ENCODE measurements at places on chromosomes 2 and 18. TPM values are rescaled to one million over a fixed set of nuclear protein-coding genes. Genes with fewer than 3 reads are reported as not detected.

The ANKRD30BL gene
- total RNA-seq: not detected

The TANC1 gene
- 99.4 TPM for total RNA-seq

The TEKT4 gene
- total RNA-seq: not detected

The LRRC30 gene
- not detected for total RNA-seq

The LBX2 gene
- 3.8 TPM for total RNA-seq
